ENCODE measurements at places on chromosomes 5 and 9. TPM values are rescaled to one million over a fixed set of nuclear protein-coding genes. Genes with fewer than 3 reads are reported as not detected.

GRCh38 chr9:17291766-17292165, 156.9 kb downstream of the CNTLN start:
- no peak for DNase-seq

GRCh38 chr9:134030821-134031470, 5.7 kb downstream of the BRD3OS start:
- DNase-seq: no peak

GRCh38 chr5:146081556-146081955, 23.8 kb downstream of the PLAC8L1 start:
- no peak for DNase-seq

- DNase-seq: peak; percentile 59
Measured at GRCh38 chr9:89410641-89411350, 87.1 kb downstream of the SEMA4D start.

- DNase-seq: no peak
Measured at GRCh38 chr5:146307796-146308195, 30.8 kb upstream of the POU4F3 start.

- no peak for DNase-seq
Measured at GRCh38 chr9:127991757-127992274, 11.0 kb upstream of the EEIG1 start.

- DNase-seq: no peak
Measured at GRCh38 chr5:154415114-154415513, 30.7 kb upstream of the SAP30L start.

- DNase-seq: no peak
Measured at GRCh38 chr5:6081727-6082210, 296.6 kb downstream of the MED10 start.

SPATA31A3 gene
- total RNA-seq: not detected

GRCh38 chr5:27158171-27158570, 119.8 kb upstream of the CDH9 start:
- DNase-seq: no peak

GRCh38 chr5:14766584-14766983, 102.1 kb downstream of the OTULIN start:
- no peak for DNase-seq

SREK1IP1 gene
- 27.3 TPM for total RNA-seq

SLC2A6 gene
- total RNA-seq: 9.3 TPM

TSLP gene
- 1.1 TPM for total RNA-seq

GRCh38 chr5:32132757-32133156, 41.4 kb downstream of the GOLPH3 start:
- no peak for DNase-seq

DNA sequence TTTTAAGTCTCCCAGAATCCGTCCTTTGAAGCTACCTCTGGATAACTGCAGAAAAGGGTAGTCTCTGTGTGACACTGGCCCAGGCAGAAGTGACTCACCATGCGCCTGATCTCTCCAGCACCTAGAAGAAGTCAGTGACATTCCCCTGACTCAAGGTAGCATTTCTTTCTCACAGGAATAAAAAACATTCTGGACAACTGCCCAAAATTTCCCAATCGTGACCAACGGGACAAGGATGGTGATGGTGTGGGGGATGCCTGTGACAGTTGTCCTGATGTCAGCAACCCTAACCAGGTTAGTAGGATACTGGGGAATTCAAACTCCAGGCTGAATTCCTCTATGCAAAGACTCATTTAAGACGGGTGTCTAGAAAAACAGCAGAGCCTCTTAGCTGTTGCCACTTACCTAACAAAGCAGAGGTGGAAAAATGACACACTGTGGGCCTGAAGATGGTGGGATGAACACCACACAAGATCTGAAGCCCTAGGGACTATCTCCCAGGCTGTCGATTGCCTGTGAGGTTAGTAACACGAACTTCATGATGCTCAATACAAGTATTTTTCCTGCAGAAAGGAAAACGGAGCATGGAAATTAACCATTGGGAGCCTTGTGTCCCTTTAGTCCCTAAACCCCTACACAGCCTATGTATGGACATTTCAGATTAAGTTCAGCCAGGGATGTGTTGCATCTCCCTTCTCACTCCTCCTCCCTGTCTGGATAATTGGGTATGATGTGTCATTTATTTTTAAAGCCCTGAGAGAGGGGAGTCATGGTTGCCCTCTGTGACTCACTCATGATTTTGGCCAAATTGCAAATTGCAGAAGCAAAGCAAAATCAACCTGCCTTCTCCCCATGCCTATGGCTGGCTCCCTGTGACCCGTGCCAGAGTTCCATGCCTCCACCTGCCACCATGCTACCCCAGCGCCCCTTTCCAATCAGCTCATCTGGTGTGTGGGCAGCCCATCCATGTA, 37.2 kb downstream of the THBS4 start:
- no peak for DNase-seq

DNA sequence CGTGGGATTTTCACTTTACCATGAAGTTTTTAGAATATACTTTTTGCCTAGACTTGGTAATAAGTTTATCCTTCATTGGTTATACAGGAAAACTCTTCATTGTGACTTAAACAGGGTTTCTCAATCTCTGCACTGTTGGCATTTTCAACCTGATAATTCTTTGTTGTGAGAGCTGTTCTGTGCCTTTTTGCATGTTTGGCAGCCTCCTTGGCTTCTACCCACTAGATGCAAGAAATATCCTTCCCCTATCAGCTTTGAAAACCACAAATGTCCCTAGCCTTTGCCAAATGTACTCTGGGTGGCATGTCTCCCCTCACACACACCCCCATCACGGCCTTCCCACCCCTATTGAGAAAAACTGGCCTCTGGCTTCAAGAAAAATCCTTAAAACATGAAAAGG, 180.9 kb downstream of the ESM1 start:
- DNase-seq: no peak

DNA sequence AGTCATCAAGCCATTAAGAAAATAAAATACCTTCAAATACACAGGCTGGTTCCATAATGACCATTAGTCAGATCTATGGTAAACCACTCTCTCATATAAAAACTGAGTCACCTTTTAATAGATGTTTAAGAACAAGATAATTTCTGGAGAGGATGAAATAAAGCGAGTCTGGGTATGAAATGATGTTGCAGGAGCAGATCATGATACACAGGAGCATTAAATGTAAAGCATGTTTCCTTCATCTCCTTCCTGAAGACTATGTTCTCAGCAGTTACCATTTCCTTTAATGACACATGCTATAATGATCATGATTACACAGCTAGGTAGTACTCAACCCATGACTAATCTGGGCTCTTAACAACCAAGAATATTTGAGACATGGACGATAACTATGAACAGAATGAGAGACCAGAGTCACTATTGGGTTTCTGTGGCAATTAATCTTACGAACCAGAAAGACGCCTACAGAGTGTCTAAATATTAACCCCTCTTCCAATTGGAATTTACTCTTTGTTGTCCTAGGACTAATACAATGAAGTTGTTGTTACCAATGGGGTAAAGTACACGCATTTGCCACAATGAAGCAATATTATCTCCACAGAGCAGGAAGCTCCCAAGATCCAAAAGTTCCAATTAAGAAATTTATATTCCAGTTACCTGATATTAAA, 105.6 kb downstream of the NR6A1 start:
- DNase-seq: no peak

GRCh38 chr5:1723957-1724821, 75.4 kb downstream of the MRPL36 start:
- no peak for DNase-seq

SH3RF2 gene
- not detected for total RNA-seq

GRCh38 chr5:89308606-89309040, 425.6 kb upstream of the MEF2C start:
- no peak for DNase-seq

DNA sequence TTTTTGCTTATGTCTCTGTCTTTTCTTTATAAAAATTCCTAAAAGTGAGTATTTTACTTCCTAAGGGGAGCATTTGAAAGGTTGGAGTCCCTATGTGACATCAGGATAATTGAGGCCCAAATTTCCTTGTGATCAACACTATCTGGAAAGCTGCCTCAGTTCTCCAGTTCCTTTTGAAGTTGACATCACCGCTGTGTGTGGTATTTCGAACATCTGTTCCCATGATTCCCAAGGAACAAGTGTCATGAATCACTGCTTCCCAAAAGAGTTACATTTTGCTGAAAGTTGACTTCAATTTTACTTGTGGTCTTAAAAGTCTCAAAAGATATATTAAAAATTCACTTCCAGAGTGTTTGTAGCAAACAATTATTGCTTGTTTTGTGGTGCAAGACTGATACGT, 452.1 kb upstream of the RGMB start:
- no peak for DNase-seq

- no peak for DNase-seq
Measured at GRCh38 chr5:164377746-164378145, 872.3 kb downstream of the MAT2B start.

GPR21 gene
- 0.42 TPM for total RNA-seq

- DNase-seq: no peak
Measured at GRCh38 chr5:50564558-50564957, 101.9 kb upstream of the PARP8 start.

WNT8A gene
- total RNA-seq: not detected

GRCh38 chr9:91589101-91589553, 165.5 kb upstream of the NFIL3 start:
- DNase-seq: no peak

DNA sequence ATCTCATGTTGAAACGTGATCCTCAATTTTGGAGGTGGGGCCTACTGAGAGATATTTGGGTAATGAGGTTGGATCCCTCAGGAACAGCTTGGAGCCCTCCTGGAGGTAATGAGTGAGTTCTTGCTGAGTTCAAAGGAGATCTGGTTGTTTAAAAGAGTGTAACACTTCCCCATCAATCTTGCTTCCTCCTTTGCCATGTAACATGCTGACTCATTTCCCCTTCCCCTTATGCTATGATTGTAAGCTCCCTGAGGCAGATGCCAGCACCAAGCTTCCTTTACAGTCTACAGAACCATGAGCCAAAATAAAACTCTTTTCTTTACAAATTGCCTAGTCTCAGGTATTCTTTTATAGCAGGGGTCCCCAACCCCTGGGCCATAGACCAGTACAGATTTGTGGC, 352.3 kb downstream of the SLCO4C1 start:
- DNase-seq: no peak
